ENCODE measurements at places on chromosomes 3 and 15.

GRCh38 chr3:50226888-50227389, 9.1 kb upstream of the GNAI2 start:
- no peak for DNase-seq

DNA sequence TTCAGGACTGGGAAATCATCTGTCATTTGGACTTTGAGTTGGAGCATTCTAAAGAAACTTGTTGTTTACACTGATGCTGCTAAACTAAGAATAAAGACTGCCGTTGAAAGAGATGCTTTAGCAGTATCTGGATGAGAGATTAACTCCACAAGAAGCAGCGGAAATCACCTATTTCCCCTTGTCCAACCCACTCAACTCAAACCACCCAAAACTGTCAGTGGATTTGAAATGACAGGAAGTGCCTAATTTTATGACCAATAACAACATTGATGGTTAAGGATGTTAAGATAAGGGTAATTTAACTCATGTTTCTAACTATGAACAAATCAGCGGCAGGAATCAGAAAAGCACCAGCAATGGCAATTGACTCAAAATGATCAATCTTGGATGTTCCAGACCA, 110.8 kb upstream of the NR2F2 start:
- DNase-seq, result no peak

- DNase-seq, result no peak
Measured at GRCh38 chr3:52046186-52046901, 10.0 kb downstream of the DUSP7 start.

- DNase-seq, result no peak
Measured at GRCh38 chr3:74041068-74041675, 416.4 kb upstream of the PDZRN3 start.

- DNase-seq, result no peak
Measured at GRCh38 chr3:177824190-177824786, 627.0 kb upstream of the TBL1XR1 start.

DNA sequence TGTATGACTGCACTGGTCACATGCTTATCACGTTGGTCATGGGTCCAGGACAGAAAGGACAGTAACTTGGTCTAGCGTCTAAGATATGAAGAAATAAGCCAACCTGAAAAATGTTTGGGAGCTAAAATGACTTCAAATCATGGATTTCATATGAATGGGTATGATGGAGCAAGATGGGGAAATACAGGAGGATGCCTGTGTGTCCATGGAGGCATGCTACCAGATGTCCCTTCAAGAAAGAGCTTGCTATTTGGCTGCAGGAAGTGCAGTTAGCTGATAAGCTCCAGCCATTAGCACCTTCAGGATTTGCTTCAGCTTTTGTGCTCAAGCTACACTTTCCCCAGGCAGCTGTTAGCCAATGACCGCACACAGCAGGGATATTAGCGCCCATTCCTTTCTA, 164.6 kb upstream of the THBS1 start:
- DNase-seq, result no peak

GRCh38 chr3:192850451-192850981, 67.1 kb downstream of the MB21D2 start:
- DNase-seq, result peak; percentile 19

GRCh38 chr15:85351965-85352364, 28.4 kb upstream of the AKAP13 start:
- no peak for DNase-seq

DNA sequence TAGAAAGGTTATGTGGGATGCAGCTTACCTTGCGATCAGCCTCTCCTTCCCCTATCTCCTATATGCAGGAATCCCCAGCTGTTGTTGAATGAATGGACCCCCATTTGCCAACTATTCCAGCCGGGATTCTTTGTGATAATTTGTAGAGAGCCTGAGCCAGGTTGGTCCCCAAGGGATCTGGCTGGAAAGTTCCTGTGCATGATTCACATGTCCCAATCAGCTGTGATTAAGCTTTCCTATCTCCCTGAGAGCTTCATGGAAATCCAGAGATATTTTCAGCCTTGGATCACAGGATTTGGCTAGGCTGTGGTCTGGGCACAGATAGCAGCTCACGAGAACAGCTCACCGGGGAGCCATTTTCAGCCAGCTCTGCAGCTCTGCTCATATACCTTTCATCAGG, 76.7 kb downstream of the ARNT2 start:
- DNase-seq, result no peak

GRCh38 chr3:31161889-31162288, 267.4 kb upstream of the GADL1 start:
- DNase-seq, result no peak

GRCh38 chr15:91258415-91258759, 158.3 kb downstream of the SV2B start:
- DNase-seq, result no peak

GRCh38 chr15:65130941-65131340, 2.7 kb downstream of the PDCD7 start:
- DNase-seq, result no peak

DNA sequence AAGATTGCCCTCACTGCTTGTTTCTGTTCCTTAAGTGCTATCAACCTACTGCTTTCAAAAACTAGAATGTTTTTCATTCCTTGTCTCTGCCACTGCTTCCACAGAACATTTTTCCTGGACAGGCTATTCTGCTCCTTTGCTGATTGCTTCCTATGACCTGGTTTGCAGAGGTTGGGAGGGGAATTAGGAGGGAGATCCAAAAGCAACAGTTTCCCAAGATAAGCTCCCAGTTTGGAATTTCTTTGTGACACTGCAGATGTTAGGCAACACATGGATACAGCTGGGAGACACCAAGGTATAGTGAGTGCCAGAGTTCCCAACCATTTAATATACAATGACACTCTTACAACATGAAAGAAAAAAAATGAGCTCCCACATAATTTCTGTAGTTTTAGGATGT, 1036.5 kb downstream of the ROBO2 start:
- no peak for DNase-seq

DNA sequence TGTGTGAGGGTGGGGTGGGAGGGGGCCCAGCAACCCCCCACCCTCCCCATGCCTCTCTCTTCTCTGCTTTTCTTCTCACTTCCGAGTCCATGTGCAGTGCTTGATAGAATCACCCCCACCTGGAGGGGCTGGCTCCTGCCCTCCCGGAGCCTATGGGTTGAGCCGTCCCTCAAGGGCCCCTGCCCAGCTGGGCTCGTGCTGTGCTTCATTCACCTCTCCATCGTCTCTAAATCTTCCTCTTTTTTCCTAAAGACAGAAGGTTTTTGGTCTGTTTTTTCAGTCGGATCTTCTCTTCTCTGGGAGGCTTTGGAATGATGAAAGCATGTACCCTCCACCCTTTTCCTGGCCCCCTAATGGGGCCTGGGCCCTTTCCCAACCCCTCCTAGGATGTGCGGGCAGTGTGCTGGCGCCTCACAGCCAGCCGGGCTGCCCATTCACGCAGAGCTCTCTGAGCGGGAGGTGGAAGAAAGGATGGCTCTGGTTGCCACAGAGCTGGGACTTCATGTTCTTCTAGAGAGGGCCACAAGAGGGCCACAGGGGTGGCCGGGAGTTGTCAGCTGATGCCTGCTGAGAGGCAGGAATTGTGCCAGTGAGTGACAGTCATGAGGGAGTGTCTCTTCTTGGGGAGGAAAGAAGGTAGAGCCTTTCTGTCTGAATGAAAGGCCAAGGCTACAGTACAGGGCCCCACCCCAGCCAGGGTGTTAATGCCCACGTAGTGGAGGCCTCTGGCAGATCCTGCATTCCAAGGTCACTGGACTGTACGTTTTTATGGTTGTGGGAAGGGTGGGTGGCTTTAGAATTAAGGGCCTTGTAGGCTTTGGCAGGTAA, 8.1 kb downstream of the FAM131A start:
- DNase-seq, result no peak

- no peak for DNase-seq
Measured at GRCh38 chr3:10527295-10528001, 22.1 kb upstream of the ATP2B2 start.

GRCh38 chr3:172709774-172710663, 848 bp downstream of the NCEH1 start:
- no peak for DNase-seq

DNA sequence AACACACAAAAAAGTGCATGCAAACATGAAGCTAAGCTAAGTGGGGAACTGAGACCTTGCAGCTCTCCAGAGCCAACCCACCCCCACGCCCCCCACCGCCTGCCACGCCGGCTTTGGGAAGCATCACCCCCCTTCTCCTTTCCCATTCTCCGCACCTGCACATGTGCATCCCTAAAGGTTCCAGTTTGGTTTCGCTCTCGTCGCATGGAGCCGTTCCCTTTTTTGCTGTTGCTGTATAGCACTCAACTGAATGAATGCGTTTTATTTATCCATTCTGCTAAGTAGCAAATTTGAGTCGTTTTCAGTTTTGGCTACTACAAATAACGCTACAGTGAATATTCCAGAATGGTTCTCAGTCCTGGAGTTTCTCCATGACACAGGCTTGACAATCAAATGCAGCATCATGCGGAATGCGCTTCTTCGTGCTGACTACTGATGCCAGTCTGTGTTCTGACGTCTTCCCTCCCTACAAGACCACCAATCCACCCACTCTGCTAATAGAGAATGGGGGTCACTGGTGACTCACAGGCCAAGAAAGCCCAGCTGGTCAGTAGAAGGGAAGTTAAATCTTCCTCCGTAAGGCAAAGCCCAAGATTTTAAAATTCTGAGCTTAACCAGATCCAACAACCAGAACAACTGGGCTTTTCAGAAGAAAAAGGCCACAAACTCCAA, 115.3 kb downstream of the XXYLT1 start:
- no peak for DNase-seq

DNA sequence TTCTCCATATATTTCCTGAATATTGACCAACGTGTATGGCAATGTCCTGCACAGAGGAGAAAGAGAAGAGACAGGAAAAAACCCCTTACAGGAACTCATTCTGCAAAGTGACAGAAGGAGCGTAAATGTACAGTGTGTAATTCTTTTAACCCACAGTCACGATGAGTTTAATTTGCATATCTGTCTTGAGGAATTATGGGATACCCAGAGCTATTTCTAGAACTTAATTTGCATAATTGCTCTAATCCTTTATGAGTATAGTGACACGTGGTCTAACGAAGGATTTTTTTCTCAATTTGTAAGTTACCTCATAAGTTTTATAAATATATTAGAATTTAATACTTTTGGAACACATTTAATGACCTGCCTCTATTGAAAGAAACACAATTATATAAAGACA, 9.8 kb downstream of the GPR27 start:
- DNase-seq, result no peak

DNA sequence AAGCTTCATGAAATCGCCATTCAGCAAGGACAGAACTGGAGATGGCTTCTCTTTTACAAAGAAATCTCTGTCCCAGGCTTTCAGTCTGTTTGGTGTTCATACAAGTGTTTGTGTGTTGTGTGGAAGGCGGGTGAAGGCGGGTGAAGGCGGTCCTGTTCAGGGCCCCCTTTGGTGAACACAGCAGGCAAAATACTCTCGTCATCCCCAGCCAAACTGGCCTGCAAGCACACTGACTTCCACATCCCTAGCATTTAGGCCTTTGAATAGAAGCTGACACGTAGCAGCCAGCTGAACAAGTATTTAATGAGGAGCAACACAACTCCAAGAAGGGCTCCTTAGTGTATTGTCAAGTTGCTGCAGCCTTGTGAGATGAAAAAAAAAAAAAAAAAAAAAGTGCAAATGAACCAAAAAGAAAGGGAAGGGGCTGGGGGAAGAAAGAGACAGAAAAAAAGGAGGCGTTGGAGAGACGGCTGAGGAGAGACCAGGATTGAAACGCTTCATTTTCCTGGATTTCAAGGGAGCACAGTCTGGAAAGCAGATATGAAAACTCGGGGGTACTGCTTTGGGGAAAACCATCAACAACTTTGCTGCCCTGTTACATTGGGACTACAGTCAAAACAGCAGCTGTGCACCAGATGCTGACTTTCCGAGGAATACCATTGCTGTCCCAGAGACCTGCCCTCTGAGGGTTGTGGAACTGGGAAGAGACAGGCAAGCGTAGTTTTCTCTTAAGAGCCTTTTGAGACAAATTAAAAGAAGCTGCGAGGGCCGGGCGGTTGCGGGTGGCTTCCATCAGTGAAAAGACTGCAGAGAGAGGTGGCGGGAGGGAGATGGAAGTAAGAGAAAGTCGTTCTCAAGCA, 74.6 kb downstream of the TGFBR2 start:
- no peak for DNase-seq

DNA sequence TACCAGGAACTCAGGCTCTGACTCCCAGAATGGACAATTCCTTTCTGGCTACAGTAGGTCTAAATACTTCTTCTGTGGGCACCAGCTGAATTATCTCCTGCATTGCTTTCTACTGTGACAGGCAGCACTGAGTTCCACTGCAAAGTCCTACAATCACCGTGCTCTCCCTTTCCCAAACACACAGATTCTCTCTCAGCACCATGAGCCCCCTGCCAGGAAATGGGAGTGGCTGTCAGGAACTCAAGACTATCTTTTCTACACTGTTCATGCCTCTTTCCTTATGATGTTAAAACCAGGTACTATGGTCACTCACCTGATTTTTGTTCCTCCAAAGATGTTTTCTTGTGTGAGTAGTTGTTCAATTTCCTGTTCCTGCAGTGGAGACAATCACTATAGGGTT, 383.4 kb downstream of the EPHA6 start:
- no peak for DNase-seq

DNA sequence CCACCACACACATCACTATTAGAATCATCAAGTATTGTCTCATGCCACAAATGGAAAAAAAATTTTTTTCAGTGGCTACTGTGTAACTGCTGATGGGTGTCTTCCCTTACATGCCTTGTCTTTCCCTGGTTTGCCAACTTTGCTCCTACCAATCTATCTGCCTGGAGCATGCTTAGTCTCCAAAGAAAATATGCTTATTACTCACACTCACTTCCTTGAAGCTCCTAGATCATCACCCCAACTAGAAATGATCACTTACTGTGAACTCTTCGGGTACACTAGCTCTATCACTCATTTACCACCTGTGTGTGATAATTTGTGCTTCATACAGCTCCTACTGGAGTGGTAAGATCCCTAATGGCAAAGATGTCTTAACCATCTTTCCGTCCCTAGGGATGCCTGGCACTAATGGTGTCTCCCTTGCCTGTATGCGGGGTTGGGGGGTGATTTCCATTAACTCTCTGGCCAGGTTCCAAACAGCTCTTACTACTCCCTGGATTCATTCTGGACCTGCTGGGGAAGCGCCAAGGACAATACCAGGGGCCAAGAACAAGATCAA, 799 bp downstream of the VPS33B start:
- DNase-seq, result no peak

DNA sequence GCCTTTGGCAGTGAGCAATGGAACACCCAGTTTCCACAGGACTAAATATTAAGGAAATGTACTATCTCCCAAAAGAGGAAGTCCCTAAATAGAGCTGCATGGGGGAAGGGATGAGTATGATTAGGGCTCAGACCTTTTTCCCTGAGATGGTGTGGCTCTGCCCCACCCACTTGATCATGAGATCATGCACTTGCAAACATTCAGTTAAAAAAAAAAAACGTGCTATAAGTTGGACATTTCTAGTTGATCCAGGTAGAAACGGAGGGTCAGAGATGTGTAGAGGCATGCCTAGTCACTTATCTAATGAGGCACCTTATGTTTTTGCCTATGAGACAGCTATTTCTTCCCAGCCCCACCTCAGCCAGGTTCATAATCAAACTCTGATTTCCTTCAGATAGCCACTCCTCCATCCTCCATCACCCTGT, 24.5 kb upstream of the SSR3 start:
- DNase-seq, result no peak

Data from stimulated activated CD8-positive, alpha-beta memory T cell treated with anti-CD3 and anti-CD28 coated beads, Interleukin-4, amount 100 ng/mL, for 24 hours (primary cell).